NCI-H345 (cell line): ENCODE measurements at places on chromosomes 7 and 10.

GRCh38 chr10:30697806-30698205 lies 68.3 kb upstream of the LYZL2 start:
- no peak for DNase-seq

- DNase-seq: no peak
Measured at GRCh38 chr7:129188892-129189660, 643 bp downstream of the SMO start.

DNA sequence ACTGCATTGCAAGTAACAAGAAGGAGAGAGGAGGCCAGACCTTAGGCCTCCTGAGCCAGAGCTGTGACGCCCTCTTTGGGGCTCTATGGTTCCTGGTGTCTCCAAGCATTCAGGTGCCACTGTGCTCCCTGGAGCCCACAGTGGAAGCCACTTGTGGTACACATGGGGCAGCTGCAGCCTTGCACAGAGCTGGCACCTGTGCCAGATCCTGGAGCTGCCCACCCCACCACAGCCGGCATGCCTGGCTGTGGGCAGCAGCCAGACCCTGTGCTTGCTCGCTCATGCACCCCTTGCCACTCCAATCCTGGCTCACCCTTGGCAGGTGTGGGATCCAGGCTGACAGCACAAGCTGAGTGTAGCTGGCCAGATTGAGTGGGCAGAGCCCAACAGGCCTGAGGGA lies 173.8 kb upstream of the SMIM30 start:
- DNase-seq: no peak

DNA sequence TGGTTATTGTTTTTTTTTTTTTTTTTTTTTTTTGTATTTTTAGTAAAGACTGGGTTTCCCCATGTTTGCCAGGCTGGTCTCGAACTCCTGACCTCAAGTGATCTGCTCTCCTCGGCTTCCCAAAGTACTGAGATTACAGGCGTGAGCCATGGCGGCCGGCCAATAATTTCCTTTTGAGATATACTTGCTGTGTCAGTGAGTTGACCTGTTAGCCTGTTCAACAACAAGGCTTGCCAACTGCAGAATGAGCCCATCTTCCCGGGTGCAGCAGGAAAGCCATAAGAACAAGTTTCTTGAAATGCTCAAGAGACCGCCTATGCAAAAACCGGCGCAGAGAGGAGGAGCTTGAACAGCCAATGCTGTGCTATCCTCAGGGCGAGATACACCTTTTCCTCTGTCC lies 112.5 kb downstream of the PRPF18 start:
- DNase-seq: no peak

- DNase-seq: no peak
Measured at GRCh38 chr10:34018129-34018528, 683.7 kb upstream of the NRP1 start.

DNA sequence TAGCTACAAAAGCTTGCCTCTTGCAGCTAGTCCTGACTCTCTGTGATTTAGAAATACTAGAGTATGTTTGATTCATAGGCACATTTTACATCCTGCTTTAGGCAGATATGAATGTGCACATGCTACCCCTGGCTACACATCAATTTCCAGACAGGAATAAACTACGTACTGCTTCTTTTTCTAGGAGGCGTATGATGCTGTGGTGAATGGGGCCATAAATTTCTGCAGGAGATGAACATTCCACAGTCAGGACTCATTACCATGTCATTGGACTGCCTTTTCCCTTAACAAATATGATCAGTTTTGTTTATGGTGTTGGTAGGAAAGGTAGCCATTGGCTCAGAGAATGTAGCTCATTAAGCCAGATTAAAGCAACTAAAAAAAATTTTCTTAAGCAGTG lies 50.1 kb upstream of the IFRD1 start:
- no peak for DNase-seq

GRCh38 chr10:25357269-25357668 lies 182.5 kb downstream of the GPR158 start:
- no peak for DNase-seq

DNA sequence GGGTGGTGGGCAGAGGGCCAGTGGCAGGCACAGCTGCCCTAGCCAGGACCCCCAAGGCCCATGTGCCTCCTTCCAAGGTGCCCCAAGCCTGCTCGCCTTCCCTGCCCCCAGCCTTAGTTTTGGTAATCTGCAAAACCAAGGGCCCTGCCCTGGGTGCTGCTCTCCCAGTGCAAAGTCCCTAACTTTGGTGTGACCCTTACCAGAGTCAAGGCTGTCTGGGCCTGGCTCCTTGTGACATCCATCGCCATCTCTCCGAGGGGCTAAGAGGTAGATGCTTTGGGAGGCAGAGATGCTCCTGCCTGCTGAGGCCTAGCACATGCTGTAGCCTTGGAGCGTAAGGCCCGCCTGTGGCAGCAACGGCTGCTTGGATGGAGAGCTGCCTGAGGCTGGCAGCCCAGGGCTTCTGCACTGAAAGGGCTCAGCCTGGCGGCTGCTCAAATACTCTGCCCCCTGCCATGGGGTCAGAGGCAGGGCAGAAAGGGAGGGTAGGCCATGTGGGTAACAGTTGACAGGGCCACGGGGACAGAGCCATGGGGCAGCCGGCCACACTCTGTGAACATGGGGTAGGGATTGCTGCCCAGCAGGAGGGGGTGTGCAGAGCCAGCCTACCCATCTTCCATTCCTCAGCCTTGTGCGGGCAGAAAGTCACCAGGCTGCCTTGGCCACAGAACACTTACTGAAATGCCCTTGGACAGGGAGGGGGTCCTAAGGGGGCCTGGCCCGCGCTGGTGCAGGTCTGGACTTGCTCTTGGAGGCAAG lies 17.9 kb upstream of the MYL7 start:
- no peak for DNase-seq

DNA sequence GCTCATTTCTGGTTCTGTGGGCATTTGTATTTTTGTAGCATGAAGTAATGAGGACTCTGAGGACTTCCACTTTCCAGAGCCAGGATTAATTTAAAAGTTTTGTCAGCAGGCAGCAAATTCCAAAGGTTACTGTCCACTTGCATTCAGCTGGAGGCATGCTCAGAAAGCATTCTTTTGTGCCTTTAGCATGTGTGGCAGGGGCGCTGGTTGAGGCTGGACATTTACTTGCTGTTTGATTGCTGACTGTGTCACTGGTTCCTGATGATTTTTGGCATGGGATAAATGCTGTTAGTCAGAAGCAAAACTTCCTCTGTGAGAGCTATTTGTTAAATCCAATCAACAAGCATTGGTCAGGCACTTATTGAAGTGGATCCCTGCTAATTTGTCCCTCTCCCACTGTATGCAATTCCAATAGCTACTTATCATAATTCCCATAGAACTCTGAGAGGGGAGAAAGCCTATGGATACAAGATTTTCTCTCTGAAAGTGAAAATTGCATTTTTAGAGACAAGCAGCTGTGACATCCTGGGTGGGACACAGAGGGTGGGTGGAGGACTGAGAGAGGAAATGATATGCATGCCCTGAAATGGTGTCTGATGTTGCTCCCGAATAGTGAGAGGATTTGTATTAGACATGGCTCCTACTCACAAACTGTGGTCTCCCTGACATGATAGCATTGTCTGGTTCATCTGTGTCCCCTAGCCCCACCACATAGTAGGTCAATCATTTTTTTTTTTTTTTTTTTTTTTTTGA lies 161.2 kb upstream of the WDR11 start:
- no peak for DNase-seq

DNA sequence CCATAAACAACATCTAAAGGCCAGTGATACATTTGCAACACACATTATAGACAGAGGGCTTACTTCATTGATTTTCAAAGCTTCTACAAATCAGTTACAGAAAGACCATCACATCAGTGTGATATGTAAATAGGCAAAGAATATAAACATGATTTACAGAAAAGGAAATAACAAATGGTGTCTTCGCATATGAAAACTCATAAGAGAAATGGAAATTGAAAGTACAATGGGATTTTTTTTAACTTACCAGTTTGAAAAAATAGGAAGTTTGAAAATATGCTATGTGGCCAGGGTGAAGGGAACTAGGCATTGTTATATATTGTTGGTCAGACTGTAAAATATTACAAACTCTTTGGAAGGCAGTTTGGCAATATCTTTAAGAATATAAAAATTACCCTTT lies 27.3 kb downstream of the SEC23IP start:
- DNase-seq: no peak

DNA sequence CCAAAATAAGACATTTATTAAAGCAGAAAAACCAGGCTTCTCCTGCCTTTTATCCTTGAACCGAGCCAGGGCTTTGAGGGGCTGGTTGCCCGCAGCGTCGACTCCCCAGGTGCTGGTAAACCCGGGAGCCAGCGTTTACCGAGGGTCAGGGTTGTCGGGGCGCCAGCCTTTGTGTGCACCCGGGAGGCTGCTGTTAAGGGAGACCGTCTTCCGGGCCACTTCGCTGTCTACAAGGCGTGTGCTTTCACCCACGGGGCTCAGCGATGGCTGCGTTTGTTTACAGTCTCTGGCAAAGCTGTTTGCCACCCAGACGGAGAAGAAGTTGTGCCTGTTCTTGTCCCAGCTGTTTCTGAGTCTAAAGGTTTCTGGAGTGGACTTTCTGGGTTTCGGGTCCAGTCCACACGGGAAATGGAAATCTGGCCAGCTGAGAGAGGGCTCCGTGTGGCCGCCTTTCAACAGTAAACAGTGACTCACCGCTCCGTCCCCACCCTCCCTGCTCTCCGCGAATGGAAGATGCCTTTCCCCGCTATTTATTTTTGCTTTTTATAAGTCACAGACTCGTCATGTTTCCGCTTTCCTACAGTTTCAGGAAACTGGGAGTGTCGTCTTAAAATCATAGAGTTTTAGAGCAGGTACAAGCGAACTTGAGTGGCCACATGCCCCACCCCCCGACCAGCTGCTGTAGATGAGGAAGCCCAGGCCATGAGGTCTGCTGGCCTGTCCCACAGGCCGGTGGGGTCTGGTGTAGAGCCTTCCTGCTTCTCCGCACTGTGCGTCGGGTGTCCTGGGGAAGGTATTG lies 2.2 kb downstream of the MAFK start:
- DNase-seq: no peak

DNA sequence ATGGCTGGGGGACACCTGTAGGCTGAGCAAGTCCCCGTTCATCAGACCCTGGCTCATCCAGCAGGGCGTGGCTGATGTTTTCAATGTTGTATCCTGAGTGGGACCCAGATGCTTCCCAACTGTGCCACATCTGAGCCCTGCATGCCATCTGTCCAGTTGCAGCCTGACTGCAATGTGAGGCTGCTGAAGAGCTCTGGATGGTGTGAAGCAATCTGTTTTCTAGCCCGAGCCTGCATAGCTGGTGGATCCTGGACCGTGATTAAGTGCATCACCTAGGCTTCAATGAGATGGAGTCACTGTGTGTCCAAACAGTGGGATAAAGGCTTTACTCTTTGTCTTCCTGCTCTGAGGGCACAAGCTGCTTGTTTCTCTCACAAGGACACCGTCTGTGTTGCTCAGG lies 99.8 kb downstream of the TCF7L2 start:
- DNase-seq: no peak

DNA sequence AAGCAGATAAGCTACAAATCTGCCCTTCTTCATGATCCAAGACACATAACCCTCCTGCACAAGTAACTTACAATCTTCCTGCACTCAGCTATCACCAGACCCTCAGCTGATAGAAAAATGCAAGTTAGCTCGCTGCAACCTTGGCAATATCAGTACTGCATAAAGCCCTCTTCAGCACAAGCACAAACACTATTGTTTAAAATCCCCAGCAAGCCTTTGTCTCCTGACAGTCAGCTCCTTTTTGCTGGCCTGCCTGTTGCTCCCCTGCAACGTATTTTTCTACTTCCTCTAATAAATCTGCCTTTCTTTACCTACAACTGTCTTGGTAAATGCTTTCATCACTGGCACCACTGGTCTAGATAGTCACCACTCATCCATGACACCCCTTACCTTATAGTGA lies 59.8 kb downstream of the BAMBI start:
- no peak for DNase-seq

DNA sequence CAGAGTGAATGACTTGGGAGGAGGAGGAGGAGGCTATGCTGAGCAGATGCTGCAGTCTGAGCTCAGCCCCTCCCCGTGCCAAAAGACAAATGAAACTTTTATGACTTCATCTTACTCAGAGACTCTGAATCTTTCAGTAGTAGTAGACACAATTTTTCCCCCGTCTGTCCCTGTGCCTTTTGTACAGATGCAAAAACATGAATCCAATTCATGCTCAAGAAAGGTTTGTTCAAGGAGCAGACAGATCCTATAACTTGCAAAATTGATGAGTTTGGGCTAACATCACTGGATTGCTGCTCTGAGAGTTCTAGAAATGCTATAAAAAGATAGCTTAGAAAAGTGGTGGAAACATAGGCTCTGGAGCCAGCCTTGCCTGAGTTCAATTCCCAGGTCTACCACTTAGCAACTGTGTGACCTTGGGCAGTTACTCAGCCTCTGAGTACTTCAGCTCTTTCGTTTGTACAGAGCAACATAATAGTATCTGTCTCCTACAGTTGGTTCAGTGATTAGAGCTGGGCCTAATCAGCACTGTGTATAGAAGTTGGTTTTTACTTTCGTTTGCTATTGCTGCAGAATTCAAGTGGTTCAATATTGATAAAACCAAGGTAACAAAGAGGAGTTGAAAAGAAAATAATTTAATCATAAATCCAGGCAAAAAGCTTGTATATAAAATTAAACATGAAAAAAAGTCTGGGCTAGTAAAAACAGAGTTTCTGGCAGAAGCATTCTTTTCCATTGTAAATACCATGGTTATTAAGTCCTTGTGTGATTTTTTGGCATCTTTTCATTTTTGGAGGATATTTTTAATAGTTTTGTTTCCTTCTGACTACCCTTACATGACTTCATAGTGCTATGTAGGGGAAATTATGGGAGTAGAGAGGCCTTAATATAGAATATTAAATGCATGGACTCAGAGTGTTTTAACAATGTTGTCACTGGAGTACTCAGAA lies 174.2 kb upstream of the ZNF32 start:
- DNase-seq: no peak

- no peak for DNase-seq
Measured at GRCh38 chr10:97991871-97992270, 38.5 kb downstream of the CRTAC1 start.

GRCh38 chr7:90404777-90405176 lies 1.5 kb downstream of the CLDN12 start:
- DNase-seq: no peak

DNA sequence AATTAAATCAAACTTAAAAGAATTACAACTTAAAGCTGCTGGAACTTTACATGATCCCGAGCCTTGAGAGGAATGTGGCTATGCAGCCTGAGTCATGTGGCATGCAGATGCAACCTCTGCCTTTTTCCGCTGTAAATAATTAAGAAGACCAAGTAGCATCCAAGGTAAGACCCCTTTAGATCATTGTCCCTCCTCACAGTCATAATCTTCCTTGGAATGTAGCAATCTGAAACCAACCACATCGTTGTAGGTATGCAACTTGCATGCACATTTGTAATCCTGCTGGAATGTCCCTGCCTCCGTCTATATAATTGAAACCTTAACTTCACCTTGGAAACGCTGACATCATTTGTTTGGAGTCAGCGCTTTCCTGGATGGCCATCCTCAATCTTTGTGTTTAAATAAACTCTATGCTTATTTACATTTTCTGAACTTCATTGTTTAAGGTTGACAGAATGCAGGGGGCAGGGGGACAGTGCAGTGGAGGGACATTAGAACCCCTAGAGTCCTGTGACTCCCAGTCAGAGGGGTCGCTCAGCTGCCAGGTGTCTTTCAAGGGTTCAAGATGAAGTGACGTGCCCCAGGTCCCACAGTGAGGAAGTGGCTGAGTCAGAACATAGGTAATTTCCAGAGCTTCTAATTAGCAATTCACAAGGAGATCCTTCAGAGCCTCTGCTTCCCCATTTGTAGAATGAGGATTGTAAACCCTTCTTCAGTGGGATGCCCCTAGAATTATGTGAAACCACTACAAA lies 110.7 kb downstream of the RALA start:
- DNase-seq: peak; percentile 10

- no peak for DNase-seq
Measured at GRCh38 chr10:14665865-14666857, 108.5 kb downstream of the FAM107B start.
